ENCODE measurements at places on chromosomes 12 and 14.

- no peak for DNase-seq
These were observed 41.2 kb downstream of the CORO1C start for GRCh38 chr12:108690191-108690518.

- no peak for DNase-seq
These were observed 1.4 kb upstream of the GLRX5 start for GRCh38 chr14:95533391-95533821.

DNA sequence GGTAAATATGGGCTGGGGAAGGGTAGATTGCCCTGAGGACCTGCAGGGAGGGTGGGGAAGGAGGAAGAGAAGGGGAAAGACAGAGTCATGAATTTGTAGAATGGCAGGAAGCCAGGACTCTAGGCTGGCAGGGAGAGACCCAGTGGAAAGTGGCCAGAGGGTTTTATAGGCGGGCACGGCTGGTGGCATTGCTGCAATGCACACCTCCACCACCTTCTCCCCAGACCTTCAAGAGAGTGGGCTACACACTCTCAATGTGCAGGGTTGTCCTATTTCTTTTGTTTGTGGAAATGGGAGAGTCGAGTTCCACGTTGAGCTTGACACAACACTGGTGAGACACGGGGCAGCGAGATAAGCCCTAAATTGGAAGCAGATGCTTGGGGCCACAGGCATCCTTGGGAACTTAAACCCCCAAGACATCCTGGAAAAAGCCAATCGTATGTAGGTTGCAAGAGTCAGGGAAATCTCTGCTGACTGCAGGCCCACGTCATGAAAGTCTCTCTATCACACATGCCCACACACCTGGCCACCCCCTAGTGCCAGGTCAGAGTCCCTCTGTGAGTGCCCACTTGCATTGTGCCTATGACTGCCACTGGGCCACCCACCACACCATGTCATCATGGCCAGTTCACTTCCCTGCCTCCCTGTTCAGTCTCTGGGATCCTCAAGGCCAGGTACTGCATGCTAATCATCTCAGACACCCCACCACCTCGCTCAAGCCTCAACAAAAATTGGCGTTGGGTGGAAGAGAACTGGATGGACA is 38.0 kb upstream of the BDKRB2 start:
- no peak for DNase-seq

- DNase-seq, result no peak
These were observed 58.9 kb upstream of the EEA1 start for GRCh38 chr12:92987846-92988621.

DNA sequence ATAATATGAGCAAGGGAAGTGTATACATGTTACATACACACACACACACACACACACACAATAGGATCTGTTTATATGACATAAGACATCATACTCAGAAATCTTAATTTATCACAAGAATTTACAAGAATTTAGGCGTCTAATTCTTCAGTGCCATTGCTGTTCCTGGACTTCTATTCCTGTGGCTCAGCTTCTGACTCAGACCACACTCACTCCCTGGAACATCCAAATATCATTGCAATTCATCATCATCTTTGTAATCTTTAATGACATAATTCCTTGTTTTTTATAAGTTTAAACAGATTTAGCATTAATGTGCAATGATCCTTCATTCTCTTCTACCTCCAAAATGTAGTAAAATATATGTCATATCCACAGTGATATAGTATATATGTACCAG is 544.2 kb downstream of the FOXG1 start:
- DNase-seq, result no peak

All from stimulated activated CD8-positive, alpha-beta memory T cell treated with anti-CD3 and anti-CD28 coated beads, Interleukin-4, amount 100 ng/mL, for 24 hours (primary cell).